Jurkat, Clone E6-1 (cell line): ENCODE measurements at places on chromosomes 4 and X.
A peak's percentile ranks its signal among the peaks of the same experiment; 100 is the strongest.

DNA sequence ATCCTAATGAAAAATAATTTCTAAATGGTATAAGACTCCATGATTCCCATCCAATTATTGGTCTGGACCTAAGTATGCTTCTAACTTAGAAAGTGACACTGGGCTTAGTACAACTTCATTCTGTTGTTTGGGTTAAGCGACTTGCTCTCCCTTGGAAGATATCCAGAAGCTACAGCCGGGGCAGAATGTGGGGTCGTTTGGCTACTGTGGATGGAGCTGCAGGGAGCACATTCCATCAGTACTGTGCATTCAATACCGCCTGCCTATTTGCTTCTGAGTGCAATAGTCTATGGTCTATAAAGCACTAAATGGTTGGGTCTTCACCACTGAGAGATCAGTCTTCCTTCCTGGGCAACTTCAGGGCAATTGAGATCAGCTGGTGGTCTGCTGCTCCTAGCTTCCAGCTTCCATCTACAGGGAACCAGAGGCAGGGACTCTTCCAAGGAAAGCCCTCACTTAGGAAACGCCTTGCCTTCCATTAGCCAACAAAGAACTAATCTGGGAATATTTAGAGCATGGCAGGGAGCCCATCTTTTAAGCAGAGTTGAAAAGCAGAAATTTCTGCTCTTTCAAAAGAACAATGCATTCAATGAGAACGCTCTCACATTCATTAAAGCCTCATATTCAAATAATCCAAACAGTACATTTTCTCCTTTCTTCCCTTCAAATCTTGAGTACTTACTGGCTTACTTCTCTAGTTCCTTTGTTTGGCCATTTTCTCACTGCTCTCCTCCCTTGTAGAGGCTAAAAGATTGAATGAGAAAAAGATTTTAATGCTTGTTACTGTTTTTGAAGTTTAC, 1049.9 kb upstream of the TENM3 start:
- DNase-seq, result no peak

GRCh38 chrX:14476205-14476604, 53.1 kb upstream of the GLRA2 start:
- DNase-seq, result no peak

DNA sequence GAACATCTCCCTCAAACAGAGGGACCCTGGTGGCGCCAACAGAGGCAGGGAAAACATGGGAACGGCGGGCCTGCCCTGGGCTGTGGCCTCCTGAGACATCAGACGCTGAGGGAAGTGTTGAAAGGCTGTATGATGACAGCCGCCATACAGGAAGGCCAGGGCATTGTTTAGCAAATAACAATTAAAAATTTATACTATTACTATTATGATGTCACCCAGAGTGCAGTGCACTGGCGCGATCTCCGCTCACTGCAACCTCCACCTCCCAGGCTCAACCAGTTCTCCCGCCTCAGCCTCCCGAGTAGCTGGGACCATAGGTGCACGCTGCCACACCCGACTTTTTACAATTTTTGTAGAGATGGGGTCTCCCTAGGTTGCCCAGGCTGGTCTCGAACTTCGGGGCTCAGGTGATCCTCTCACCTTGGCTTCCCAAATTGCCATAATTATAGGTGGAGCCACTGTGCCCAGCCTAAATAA, 54.6 kb downstream of the CPZ start:
- DNase-seq, result no peak

- no peak for DNase-seq
These were observed 229.3 kb downstream of the ANKRD50 start for GRCh38 chr4:124483048-124483906.

DNA sequence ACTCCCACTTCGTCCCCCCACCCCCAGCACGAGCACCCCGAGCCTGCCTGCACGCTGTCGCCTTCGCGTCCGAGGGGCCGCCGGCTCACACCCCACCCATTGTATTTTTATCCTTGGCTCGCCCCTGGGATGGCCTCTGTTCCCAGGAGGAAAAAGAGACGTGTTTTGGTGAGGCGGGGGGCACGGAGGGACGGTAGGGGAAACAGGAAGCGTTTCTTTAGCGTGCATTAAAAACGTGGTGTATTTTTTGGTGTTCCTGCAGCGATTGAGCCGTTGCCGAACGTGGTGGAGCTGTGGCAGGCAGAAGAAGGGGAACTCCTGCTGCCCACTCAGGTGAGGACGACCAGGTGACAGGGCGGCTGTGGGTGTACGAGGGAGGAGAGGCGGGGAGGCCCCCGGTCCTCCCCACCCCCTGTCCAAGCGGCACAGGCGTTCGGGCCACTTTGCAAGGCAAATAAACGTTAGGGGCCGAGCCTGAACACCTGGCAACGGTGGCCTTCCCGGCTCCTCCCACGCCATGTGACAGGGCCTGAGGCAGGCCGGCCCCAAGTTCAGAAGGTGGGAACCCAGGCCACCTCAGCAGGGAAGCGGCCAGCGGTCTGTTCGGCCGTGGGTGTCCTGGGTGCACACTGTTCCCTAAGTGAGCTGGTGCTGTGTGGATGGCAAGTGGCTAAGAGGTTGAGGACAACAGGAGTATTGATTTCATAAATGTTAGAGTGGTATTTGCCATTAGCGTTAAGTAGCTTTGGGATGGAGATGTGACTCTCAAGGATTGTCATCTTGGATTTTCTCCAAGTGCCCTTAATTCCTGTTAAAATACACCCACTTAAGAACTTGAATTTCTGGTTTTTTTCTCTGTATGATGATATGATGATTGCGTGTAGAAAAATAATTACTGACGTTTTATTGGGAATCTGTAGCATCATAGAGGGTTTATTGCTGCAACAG, 1.1 kb downstream of the TMEM131L start:
- DNase-seq, result no peak

DNA sequence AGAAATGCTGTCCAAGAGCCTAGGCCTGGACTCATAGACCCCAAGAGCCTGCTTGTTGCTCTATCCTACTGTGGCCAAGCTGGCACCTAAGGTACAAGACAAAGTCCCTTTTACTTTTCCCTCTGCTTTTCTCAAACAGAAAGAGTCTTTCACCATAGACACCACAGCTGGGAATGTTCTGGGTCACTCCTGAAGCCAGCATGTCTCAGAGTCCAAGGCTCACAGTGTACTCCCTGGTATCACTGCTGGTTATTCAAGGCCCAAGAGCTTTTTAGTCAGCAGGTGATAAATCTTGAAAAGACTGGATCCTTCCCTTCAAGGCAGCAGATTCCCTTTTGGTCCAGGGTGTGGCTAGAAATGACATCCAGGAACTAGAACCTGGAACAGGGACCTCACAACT, 328.8 kb downstream of the IQCM start:
- DNase-seq, result no peak

DNA sequence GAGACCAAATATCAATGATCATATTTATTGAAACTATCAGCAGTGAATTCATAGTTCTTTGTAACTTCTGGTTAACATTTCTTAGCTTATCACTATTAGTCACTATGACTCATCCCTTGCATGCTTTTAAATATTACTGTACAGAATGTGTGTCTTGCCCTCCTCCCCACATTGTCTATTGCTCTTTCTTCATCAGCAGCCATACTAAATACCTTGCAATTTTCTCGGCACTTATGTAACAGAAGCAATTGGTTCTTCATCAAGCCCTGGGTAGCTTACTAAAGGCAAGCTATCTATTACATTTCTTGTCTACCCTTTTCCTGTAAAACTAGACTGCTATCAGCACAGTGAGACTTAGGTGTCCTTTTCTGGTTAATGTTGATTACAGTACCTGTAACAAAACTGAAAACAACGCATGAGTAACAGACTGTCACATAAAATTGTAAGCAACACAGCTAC, 8.2 kb downstream of the KLHL4 start:
- no peak for DNase-seq

DNA sequence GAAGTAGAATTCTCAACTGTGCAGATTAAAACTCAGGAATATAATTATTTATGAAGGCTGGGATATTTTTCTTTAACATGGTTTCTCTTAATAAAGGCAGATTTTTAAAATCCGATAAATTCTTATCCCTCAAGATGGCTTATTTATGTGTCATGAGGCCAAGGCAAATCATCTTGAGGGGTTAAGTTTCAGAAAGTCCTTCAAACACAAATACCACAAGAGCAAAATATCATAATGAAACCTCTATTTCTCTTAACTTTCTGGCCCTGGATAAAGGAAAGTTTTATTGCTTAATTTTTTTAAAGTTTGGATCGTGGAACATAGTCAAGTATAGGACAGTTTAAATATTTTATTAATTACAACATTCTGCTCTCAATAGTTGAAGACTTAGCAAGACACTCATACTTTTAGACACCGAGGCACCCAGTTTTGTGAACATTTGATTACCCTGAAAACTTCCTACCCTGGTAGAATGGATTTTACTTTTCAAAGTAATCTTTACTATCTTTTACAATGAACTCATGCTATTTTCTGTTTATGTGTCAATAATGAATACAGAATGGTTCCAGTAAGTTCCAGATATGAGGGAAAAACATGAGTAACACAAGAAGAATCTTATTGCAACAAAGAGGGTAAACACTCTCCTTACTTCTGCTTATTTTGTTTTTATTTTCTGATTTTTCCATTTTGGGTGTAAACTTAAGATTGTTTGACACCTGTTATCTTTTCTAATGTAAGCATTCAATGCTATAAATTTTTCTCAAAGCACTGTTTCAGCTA, 200.7 kb upstream of the IL15 start:
- no peak for DNase-seq

- DNase-seq, result no peak
These were observed 78.6 kb upstream of the ADRA2C start for GRCh38 chr4:3687538-3687937.

DNA sequence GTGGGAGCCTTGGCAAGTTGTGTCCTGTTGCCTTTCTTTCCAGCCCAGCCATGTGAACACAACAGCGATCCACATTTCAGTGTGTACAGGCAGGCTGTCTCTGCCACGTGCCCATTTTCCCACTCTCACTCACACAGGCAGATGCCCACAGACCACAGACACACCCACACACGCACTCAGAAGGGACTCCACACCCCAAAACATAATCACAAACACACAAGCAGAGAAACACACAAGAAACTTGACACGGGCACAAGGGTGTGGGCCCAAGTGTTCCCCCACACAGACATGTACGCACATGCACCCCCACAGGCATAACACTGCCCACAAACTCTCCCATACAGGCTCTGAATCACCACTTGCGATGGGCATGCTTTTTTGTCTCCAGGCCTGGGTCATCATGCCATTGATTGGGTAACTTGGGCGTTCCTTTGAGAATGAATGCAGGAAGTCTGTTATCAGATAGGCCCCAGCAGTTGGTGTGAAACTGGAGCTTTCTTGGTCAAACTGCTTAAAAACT, 84.3 kb downstream of the NBDY start:
- peak; percentile 25 for DNase-seq

DNA sequence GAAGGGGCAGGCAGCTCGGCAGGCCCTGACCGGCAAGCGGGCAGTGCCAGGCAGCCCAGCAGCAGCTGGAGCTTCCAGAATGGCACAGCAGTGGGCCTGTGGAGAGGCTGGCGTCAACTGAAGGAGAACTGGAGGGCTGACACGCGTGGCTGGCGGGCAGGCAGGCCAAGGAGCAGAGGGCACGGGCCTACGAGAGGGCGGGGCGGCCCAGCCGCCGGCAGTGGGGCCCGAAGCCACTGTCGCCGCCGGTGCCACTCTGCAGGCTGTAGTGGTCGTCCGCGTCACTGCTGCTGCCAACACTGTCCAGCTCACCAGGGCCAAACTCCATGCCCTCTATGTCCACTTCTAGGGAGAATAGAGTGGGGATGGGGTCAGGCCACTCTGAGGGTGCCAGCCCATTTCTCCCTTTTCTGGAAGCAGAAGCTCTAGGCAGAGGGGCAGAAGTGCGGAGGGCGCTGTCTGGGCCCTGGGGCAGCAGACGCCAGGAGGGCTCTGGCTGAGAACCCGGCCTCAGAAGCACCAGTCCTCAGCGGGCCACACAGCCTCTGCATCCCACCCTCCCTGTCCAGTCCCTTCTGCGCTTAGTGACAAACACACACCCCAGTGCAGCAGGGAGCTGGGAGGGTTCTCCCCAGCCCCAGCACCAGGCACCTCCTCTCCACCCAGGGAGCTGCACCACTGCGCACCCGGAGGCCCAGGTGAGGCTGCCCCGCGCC, 8.6 kb upstream of the HAUS3 start:
- DNase-seq, result no peak

GRCh38 chrX:129116676-129117470, 406.4 kb downstream of the SMARCA1 start:
- DNase-seq, result no peak

DNA sequence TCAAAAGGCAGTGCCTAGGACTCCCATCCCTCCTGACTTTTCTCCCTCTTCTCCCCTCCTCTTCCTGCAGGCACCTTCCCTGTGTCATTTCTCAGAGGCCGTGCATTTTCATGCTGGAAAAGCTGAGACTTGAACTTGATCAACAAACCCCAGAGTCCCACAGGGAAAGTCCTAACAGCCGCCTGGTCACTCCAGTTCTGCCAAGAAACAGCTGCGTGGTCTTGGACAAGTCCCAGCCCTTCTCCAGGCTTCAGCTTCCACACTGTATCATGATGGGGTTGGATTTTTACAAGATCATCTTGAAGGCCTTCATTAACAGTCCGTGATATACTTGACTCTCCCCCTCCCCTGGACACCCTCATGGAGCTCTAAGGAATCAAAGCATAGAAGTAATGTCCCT, 366.0 kb downstream of the BCOR start:
- DNase-seq, result no peak

DNA sequence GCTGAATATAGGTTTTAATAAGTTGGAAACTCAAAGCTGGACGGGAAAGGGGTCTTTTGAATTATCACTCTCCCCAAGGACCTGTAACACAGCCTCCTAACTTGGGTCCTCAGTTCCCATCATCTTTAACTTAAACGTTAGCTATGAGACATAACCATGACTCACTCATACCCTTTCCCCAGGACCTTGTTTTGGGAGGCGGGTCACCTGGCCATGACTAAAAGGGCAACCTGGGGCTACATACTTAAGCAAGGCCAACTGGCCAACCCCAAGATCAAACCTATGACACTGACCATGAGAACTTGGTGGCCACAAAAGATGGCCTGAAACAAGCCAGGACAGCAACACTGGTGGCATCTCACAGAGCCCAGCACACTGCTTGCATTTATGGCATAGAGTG, 89.0 kb downstream of the SH3KBP1 start:
- DNase-seq, result no peak

- no peak for DNase-seq
These were observed 19.9 kb downstream of the ANK2 start for GRCh38 chr4:113069212-113069892.

DNA sequence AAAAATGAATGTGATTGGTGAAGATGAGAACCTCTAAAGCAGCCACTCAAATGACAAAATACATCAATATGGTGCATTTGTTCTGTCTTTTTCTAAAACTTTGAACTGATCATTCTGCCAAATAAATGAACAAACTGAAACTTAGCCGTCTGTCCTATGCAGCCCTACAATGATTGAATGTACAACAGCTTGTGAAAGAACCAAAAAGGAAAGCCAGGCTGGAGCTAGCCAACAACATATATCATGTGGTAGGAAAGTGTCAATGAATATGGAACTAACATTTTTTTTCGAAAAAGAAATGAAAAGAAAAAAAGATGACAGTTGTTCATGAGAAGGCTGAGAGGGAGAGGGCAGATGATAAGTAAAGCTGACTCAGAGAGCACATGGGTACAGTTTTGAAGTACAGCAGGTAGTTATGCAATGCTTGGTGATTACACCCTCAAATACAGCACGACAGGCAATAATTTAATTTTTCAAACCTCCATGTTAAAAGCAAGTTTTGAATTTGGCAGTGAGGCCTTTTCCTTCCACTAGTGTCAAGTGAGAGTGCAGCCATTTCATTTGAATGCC, 21.2 kb upstream of the SLC7A11 start:
- DNase-seq, result no peak
